ENCODE measurements at places on chromosomes 1 and 21. TPM values are rescaled to one million over a fixed set of nuclear protein-coding genes. Genes with fewer than 3 reads are reported as not detected.

DNA sequence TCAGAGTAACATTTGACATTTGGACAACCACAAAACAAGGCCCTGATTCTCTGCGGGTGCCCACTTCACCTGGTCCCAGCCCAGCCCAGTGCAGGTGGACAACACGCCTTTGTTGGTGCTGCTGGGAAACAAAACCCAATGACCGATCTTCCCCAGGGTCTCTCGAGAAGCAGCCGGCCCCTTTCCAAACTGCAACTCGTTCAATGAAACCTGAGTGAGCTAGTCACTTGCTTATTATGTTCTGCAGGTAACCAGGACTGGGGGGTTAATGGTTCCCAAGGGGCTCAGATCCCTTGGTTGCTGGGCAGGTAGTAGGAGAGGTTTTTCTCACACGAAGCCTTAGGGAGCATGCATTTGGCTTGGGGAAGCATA is 42.9 kb downstream of the ABCG1 start:
- no peak overlapping the region for H3K27ac ChIP-seq
- no peaks in the 10 kb centered on the region for H3K27me3 ChIP-seq
- no peak overlapping the region for H3K4me3 ChIP-seq

- no peaks in the 10 kb centered on the region for H3K4me1 ChIP-seq
Observed at GRCh38 chr1:194267021-194267420, 1080.6 kb upstream of the B3GALT2 start.

The NFASC gene
- 15.2 TPM for total RNA-seq

The DSCAM gene
- 0.15 TPM for total RNA-seq

The FAM151A gene
- not detected for total RNA-seq

DNA sequence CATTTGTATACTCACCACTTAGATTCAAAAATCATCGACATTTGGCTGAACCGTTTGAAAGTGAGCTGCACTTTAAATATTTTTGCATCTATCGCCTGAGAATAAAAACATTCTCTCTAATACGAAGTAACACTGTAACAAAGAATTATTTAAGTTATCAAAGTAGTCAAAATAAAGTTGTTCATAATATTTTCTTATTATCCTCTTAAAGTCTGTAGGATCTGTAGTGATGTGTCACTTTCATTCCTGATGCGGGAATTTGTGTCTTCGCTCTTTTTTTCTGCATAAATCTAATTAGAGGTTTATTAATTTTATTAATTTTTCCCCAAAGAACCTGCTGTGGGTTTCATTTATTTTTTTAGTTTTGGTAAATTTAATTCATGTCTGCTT is 74.8 kb downstream of the ETS2 start:
- H3K4me1 ChIP-seq = no peaks in the 10 kb centered on the region
- no peak for DNase-seq
- H3K27ac ChIP-seq = no peak overlapping the region
- no peaks in the 10 kb centered on the region for H3K27me3 ChIP-seq
- no peak overlapping the region for H3K4me3 ChIP-seq
- H3K36me3 ChIP-seq = no peaks in the 10 kb centered on the region

DNA sequence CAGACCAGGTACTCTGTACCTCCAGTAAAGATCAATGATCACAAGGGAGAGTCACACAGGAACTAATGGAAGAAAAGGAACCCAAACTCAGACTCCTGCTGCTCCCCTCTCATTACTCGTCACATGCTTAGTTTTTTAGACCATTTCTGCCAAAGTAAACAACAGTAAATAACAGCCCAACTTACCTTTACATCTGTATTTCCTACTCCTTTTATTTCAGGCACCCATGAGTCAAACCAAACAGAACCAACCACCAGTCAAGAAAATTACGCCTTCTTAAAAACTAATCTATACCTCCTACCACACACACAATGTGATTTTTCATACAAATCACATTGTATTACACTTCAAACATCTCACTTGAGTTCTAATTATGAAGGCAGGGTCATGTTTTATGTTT is 61.4 kb upstream of the HTR1D start:
- DNase-seq = no peak

- no peak overlapping the region for H3K27ac ChIP-seq
- no peak overlapping the region for H3K4me3 ChIP-seq
- H3K4me1 ChIP-seq = no peaks in the 10 kb centered on the region
- no peaks in the 10 kb centered on the region for H3K27me3 ChIP-seq
- DNase-seq = no peak
- no peaks in the 10 kb centered on the region for H3K36me3 ChIP-seq
Observed at GRCh38 chr21:45873866-45874265, 107.7 kb upstream of the COL6A1 start.

The C1orf56 gene
- 3.0 TPM for total RNA-seq

GRCh38 chr1:210841926-210842625 is 291.9 kb downstream of the KCNH1 start:
- H3K27me3 ChIP-seq = no peaks in the 10 kb centered on the region
- DNase-seq = no peak
- no peaks in the 10 kb centered on the region for H3K4me1 ChIP-seq
- no peaks in the 10 kb centered on the region for H3K36me3 ChIP-seq

The SERINC2 gene
- 31.4 TPM for total RNA-seq

GRCh38 chr1:59116920-59117542 is 179.9 kb upstream of the FGGY start:
- no peaks in the 10 kb centered on the region for H3K27me3 ChIP-seq
- H3K4me1 ChIP-seq = peaks cover 13% of the 10 kb centered on the region
- no peak overlapping the region for H3K27ac ChIP-seq
- DNase-seq = no peak
- no peaks in the 10 kb centered on the region for H3K36me3 ChIP-seq
- H3K4me3 ChIP-seq = no peak overlapping the region

The CA14 gene
- 52.3 TPM for total RNA-seq

The MTOR gene
- total RNA-seq = 76.8 TPM

DNA sequence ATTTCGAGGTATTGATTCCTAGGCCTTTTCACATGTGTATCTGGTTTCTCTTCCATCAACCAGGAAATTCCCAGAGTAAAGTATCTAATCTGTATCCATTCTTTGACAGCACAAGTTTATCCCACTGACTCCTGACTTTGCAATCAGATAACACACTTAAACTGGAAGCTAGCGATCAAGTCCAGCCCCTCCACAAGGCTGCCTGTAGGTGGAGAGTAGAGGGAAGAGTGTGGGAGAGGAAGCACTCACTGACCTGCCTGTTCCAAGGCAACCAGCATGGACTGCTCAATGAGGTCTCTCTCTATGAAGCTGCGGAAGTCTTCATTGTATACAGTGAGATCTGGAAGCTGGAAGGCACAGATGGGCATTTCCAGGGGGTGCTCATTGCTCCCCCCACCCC is 30.4 kb upstream of the MTMR11 start:
- H3K27ac ChIP-seq = no peak overlapping the region
- no peak overlapping the region for H3K4me3 ChIP-seq
- no peaks in the 10 kb centered on the region for H3K27me3 ChIP-seq
- no peaks in the 10 kb centered on the region for H3K4me1 ChIP-seq

DNA sequence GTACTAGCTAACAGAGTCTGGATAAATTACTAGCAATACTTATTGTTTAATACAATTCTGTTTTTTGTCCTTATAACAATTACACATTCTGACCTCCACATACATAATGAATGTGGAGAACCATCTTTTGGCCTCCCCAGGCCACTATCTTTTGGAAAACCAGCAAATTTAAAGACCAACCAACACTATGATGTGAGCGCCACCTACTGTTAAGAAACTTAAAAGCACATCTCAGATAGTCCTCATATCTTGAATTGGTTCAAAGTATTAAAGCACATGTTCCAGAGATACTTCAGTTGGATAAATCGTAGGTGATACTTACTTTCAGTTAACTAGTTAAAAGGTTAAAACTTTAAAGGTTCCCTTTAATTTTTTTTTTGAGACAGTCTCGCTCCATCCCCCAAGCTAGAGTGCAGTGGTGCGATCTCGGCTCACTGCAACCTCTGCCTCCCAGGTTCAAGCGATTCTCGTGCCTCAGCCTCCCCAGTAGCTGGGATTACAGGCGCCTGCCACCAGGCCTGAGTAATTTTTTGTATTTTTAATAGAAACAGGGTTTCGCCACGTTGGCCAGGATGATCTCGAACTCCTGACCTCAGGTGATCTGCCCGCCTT is 29.3 kb upstream of the USP1 start:
- no peaks in the 10 kb centered on the region for H3K27me3 ChIP-seq
- no peaks in the 10 kb centered on the region for H3K4me1 ChIP-seq
- H3K27ac ChIP-seq = no peak overlapping the region
- H3K4me3 ChIP-seq = no peak overlapping the region

- no peaks in the 10 kb centered on the region for H3K4me1 ChIP-seq
- no peak overlapping the region for H3K27ac ChIP-seq
- H3K27me3 ChIP-seq = no peaks in the 10 kb centered on the region
- H3K4me3 ChIP-seq = no peak overlapping the region
Observed at GRCh38 chr1:56780826-56781225, 38.4 kb downstream of the FYB2 start.

- H3K27ac ChIP-seq = no peak overlapping the region
- H3K4me3 ChIP-seq = no peak overlapping the region
- no peaks in the 10 kb centered on the region for H3K27me3 ChIP-seq
- no peaks in the 10 kb centered on the region for H3K4me1 ChIP-seq
- H3K36me3 ChIP-seq = no peaks in the 10 kb centered on the region
- DNase-seq = no peak
Observed at GRCh38 chr1:65538664-65539063, 118.2 kb downstream of the LEPR start.

The GJA8 gene
- total RNA-seq = not detected

The SHE gene
- total RNA-seq = 0.29 TPM

The LAD1 gene
- total RNA-seq = 30.5 TPM

DNA sequence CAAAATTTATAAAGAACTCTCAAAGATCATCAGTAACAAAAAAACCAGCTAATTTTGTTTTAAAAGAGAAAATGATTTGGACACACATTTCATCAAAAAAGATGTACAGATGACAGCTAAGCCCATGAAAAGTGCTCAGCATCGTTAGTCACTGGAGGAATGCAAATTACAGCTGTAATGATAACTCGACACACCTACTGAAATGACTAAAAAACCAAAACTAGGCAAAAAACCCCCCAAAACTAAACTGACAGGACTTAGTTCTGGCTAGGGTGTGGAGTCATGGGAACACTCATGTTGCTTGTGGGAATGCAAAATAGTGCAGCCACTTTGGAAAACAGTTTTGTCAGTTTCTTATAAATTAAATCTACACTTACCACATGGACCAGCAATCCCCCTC is 59.5 kb downstream of the CNIH3 start:
- H3K4me1 ChIP-seq = no peaks in the 10 kb centered on the region
- no peak overlapping the region for H3K27ac ChIP-seq
- H3K36me3 ChIP-seq = no peaks in the 10 kb centered on the region
- no peaks in the 10 kb centered on the region for H3K27me3 ChIP-seq
- no peak for DNase-seq

The ELAPOR1 gene
- 1.2 TPM for total RNA-seq

- no peaks in the 10 kb centered on the region for H3K36me3 ChIP-seq
- H3K4me3 ChIP-seq = no peak overlapping the region
- no peaks in the 10 kb centered on the region for H3K4me1 ChIP-seq
- no peaks in the 10 kb centered on the region for H3K27me3 ChIP-seq
- no peak overlapping the region for H3K27ac ChIP-seq
Observed at GRCh38 chr1:57138432-57139078, 172.7 kb upstream of the C8B start.

- H3K36me3 ChIP-seq = no peaks in the 10 kb centered on the region
- no peaks in the 10 kb centered on the region for H3K27me3 ChIP-seq
- H3K4me3 ChIP-seq = no peak overlapping the region
Observed at GRCh38 chr1:117842408-117843170, 86.8 kb downstream of the GDAP2 start.

The WDR64 gene
- not detected for total RNA-seq

The KTI12 gene
- total RNA-seq = 8.3 TPM

DNA sequence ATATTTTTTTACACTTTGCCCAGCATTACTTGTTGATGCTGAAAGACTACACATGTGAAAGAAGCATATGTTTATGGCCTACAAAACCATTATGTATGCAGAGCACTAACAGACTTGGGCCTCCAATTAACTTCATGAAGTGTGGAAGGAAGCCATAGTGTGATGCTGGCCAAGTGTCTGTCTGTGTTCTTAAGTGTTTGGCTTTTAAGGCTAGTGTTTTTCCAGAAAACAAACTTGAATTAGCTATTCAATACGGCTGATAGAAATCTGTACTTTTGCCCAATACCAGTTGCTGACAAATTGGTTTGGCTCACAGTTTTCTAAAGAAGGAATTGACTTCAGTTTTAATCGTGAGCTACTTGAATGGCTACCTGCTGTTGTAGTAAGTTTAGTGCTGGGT is 136.1 kb downstream of the ADGRL2 start:
- no peaks in the 10 kb centered on the region for H3K4me1 ChIP-seq
- no peaks in the 10 kb centered on the region for H3K27me3 ChIP-seq
- H3K27ac ChIP-seq = no peak overlapping the region
- H3K36me3 ChIP-seq = peaks cover 14% of the 10 kb centered on the region
- H3K4me3 ChIP-seq = no peak overlapping the region

DNA sequence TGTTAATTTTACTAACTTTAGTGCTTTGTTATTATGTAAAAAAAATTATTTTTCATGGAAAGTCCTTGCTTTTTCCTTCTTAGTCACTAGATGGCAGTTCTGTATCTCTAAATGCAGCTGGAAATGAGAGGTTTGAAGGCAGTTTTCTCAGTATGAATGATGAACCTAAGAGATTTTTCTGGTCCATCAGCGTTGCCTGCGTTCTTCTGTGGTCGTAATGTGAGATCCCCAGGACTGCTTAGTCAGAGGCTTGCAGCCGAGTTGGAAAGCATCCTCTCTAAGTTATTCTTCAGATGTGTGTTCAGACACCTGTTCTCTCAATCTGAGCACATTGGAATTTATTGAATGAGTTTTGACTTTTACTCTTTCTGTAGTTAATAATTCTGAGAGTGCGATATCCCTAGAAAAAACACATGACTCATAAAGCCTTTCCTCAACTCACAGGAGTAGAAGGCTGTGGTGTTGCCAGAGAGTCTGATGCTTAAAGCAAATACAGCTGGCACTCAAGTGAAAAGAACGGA is 99.3 kb downstream of the FMN2 start:
- no peak overlapping the region for H3K4me3 ChIP-seq
- no peaks in the 10 kb centered on the region for H3K4me1 ChIP-seq
- no peaks in the 10 kb centered on the region for H3K27me3 ChIP-seq
- DNase-seq = no peak
- H3K36me3 ChIP-seq = no peaks in the 10 kb centered on the region

The C4BPA gene
- not detected for total RNA-seq
